ENCODE measurements at places on chromosomes 6 and 20.

GRCh38 chr20:5128886-5129285 lies 2.1 kb downstream of the CDS2 start:
- DNase-seq = no peak

GRCh38 chr20:61575151-61575937 lies 323.3 kb downstream of the CDH4 start:
- DNase-seq = no peak

GRCh38 chr6:53152576-53152975 lies 3.9 kb upstream of the GCM1 start:
- DNase-seq = no peak

DNA sequence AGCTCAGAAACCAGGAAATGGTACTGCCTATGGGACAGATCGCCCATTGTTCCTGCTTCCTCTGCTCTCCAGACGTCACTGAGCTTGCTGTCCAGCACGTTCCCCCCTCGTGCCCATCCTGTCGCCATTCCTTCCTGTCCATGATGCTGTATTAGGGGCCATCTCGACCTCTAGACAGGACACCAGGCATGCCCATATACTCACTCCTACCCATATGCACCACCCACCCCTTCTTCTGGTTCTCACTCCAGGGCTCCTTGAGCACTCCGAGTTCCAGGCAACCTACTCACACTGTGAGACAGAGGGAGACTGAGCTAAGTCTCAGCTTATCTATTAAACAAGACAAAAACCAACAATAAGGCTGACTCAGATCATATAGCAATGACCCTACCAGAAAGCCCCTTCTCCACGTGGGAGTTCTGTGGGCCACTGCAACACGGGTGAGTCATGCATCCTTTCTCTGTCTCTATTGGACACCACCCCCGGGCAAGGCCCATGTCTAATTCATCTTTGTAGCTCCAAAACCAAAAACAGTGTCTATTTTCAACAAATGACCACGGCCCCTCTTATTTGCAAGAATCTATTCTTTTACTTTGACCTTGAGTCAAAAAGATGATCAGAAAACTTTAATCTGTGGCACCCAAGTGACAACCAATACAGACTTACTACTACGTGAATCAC lies 65.7 kb downstream of the PSMG4 start:
- no peak for DNase-seq

- DNase-seq = no peak
Measured at GRCh38 chr20:37202267-37202943, 23.1 kb upstream of the MROH8 start.

GRCh38 chr20:59816146-59816738 lies 117.2 kb downstream of the SYCP2 start:
- DNase-seq = no peak

- DNase-seq = no peak
Measured at GRCh38 chr6:155013457-155013876, 18.4 kb downstream of the TIAM2 start.

GRCh38 chr6:128870746-128871145 lies 12.2 kb upstream of the LAMA2 start:
- no peak for DNase-seq

GRCh38 chr6:10014557-10014956 lies 400.3 kb downstream of the TFAP2A start:
- no peak for DNase-seq

DNA sequence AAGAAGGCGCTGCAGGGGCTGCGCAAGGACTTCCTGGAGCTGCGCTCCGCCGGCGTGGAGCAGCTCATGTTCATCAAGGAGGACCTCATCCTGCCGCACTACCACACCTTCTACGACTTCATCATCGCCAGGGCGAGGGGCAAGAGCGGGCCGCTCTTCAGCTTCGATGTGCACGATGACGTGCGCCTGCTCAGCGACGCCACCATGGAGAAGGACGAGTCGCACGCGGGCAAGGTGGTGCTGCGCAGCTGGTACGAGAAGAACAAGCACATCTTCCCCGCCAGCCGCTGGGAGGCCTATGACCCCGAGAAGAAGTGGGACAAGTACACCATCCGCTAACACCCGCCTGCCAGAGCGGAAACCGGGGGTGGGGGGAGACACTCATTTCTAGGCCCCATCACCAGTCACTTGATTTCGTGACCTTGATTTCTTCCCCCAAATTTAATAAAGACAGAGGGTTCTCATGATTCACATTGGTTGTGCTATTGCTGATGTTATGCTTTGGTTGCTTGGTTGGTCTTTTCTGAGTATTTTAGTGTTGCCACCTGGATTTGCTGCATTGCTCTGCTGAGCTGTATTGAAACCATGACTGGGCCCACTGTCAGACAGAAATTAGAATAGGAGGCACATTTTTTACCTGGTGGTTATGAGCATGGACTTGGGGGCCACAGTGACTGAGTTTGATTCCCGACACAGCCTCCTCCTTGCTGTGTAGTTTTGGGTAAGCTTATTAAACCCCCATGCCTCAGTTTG lies 1.5 kb downstream of the FAM50B start:
- DNase-seq = no peak

- no peak for DNase-seq
Measured at GRCh38 chr6:28345201-28345600, 4.5 kb upstream of the ZKSCAN3 start.

DNA sequence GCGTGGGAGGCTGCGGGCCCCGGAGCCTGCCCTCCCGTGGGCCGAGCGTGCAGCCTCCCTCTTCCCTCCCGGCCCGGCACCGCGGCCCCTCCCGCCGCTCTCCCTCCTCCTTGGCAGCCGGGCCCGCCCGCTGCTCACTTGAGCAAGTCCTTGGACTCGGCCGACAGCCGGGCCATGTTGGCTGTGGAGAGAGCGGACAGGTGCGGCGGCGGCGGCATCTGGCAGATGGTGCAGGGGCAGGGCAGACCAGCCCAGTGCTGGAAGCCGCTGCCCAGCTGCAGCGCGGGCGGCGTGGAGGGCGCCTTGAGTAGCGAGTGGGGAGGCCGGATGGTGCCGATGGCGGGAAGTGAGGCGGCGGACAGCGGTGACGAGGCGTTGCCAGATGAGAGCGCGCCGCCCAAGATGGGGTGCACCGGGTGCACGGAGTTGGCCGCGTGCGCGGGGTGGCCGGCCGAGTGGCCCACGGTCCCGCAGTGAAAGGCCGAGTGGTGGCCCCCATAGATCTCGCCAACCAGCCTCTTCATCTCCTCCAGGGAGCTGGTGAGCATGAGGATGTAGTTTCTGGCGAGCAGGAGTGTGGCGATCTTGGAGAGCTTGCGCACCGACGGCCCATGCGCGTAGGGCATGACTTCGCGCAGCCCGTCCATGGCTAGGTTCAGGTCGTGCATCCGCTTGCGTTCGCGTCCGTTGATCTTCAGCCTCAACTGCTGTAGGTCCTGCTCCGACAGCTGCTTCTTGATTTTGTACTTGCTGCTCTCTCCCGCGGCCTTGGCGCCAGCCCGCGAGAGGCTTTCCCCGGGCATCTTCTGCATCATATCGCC lies 766 bp downstream of the OLIG3 start:
- DNase-seq = no peak

GRCh38 chr6:75409928-75410327 lies 83.7 kb downstream of the FILIP1 start:
- no peak for DNase-seq

- DNase-seq = no peak
Measured at GRCh38 chr20:56776345-56776744, 147.2 kb downstream of the TFAP2C start.

- no peak for DNase-seq
Measured at GRCh38 chr20:8608470-8608869, 460.4 kb upstream of the PLCB4 start.

- DNase-seq = no peak
Measured at GRCh38 chr6:148831064-148831463, 84.2 kb downstream of the UST start.

GRCh38 chr6:15522856-15523529 lies 139.8 kb downstream of the DTNBP1 start:
- DNase-seq = no peak

- DNase-seq = no peak
Measured at GRCh38 chr6:34615574-34616226, 59.6 kb upstream of the SPDEF start.

DNA sequence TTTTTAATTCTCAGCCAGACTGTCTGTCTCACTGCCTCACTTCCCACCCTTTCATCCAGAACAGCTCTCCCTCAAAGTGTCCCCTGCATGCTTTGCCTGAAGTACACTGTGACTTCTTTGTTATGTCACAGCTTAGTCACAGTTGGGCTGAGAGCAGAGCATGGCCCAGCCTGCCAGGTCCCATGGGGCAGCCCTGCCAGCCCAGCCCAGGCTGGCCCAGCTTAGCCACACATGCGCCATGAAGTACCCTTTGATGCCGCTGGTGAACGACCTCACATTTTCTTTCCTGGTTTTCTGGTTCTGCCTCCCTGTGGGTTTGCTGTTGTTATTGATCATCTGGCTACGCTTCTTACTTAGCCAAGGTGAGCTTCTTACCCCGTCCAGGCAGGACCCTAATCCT lies at the start of gene ADIG:
Gene ADIG (plus strand): TSS at position 185 of the 400 bp plus-strand sequence. CDS start 54 bp downstream, at position 239.
- no peak for DNase-seq

GRCh38 chr6:37011656-37012378 lies 6.4 kb downstream of the FGD2 start:
- DNase-seq = no peak

GRCh38 chr20:10524643-10525042 lies 89.5 kb downstream of the SLX4IP start:
- DNase-seq = no peak

GRCh38 chr6:45687570-45687969 lies 309.8 kb upstream of the SUPT3H start:
- no peak for DNase-seq

DNA sequence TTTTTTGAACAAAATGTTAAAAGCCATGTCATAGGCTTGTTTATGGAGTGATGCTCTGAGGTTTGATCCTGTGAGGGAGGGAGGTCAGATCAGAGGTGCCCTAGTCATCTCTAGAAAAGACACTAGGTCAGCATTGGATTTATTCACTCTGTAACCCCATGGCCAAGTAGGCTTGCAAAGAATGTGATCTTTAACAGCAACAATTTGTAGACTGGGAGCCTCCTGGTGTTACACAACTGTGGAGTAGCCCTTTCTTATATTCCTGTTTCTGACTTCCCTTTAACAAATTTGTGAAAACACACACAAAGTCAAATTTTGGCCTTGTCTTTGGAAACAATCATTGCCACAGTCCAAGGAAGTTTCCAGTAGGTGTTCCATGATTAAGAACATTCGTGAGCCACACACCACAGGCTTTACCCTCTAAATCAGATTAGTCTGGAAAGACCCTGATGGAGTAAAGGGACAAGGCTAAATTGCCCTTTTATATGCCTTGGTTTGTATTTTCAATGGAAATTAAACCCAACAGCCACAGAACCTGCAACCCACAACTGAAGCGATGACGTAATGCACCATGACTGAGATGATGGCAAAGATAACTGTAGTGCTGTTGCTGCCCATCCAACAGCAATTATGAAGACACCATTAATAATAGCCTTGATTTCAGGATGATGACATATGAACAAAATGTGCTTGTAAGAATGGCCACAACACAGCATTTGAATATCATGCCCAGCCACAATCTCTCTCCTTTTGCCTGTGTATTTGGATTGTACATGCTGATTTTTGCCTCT lies 22.1 kb downstream of the SCP2D1 start:
- DNase-seq = no peak

DNA sequence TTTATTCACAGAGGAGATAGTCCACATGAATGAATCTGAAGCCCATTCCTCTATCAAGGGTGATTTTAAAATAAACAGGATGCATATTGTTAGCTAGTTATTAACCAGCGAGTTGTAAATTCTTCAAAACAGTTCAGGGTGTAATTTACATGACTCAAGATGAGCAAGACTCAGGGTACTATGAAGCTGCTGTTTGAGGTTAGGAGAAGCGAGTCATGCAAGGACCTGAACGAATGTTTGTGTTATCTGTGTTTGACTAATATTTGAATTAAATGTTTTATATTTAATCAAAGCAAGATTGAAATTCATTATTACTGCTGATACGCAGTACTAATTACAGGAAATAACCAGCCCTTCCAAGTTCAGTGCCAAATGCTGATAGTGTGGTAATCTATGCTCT lies 191.1 kb downstream of the SAMD5 start:
- no peak for DNase-seq

DNA sequence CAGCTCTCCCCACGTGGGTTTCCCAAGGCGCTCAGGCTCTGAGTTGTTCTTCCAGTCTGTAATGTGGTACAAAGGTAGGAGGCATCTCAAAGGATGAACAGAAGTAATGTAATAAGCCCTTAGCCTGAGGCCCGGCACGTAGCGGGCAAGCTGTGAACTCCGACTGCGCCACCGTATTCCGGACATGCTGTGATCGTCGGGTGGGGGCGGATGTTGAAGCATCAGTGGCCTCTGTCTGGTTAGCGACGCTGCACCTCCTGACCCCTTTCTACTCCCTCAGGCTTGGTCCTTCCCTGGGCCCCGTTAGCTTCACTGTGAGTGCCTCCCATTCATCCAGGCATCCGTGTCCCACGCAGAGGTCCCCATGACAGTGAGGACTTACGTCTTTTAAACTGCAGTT lies 151.7 kb downstream of the ERMARD start:
- DNase-seq = no peak

GRCh38 chr6:14921878-14922671 lies 323.8 kb upstream of the JARID2 start:
- DNase-seq = no peak

GRCh38 chr6:161218222-161218621 lies 55.6 kb downstream of the AGPAT4 start:
- no peak for DNase-seq

DNA sequence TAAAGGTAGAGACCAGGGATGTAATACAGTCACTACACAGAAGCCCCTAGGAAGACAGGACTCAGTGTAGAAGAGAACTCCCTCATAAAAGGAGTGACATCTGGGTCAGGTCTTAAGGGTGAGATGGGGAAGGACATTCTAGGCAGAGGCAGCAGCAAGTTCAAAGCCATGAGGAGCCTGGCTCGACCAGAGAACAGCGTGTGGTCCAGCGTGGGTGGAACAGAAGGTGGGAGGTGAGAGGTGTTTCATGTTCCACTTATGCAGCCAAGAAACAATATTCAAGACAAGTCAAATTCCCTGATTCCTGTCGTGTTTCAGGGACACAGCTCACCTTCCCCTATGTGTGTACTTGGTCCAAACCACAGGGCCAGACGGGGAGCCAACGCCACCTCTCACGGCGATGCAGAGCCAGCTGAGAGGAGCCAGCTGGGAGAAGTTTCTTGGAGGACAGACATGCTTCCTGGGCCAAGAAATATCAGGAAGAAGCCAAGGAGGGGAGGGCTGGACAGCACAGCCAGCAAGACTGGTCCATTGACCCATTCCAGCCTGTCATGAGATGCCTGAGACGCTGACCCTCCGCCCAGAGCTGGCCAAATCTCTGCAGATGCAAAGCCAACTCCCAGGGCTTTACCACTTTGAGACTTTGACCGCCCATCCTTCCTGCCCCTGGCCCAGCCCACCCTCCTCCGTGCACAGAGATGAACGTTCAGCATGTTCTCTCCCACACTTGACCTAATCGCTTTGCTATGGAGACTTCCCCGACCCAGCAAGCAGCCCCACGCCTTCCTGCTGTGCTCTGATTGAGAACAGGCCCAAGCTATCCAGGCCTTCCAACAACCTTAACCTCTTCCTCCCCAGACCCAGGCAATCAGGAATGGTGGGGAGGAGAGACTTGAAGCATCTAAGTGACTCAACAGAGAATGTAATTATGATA lies 113.8 kb downstream of the PRND start:
- no peak for DNase-seq

Data from activated CD4-positive, alpha-beta T cell treated with anti-CD3 and anti-CD28 coated beads for 24 hours (primary cell).